ENCODE measurements at places on chromosomes 13 and 19.

DNA sequence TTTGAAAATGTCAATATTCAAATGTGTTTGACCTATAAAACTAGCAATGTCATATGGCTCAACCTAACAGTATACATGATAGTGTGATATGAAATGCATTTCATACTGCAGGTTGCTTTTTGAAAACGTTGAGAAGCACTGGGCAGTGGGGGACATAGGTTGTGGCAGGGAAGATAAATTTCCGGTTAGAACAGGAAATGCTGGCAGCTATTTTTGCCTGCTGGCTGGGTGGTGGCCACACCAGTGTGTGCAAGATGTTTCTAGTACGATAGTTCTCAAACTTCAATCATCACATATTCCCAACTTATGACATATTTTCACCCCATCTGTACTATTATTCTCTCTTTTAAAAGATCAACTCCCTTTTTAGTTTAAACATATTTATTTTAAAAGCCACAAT, 17.2 kb downstream of the FXYD5 start:
- DNase-seq = no peak

GRCh38 chr13:32629313-32629712, 43.1 kb downstream of the PDS5B start:
- no peak for DNase-seq

GRCh38 chr13:51839711-51840540, 5.1 kb downstream of the TMEM272 start:
- no peak for DNase-seq

DNA sequence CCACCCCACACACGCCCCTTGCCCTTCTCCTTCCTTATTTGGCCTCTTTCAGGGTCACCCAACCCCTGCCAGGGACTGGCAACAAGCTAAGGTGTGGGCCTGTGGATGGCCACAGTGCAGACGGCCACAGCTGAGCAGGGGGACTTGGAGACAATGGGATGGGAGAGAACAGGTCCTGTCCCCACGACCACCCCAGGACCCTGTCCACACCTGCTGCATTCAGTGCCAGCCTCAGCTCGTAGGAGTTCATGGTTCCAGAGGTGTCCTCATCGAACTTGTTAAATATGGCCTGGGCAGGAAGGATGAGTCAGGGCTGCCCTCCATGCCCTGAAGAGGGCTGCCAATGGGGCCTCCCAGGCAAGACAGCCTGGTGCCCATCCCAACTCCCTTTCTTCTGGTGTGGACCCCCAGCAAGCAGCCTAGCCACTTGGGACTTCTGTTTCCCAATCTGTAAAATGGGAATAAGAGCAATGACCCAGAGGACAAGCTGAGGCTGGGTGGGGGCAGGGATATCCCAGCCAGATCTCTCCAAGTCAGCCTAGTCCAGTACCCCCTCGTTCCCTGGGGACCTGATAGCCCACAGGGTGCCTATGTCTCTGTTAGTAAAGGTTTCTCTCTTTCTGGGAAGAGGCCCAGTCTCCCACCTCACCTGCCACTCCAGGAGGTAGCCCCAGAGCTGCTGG, 10.6 kb downstream of the CAPN12 start:
- DNase-seq = no peak

- no peak for DNase-seq
Measured at GRCh38 chr19:54551293-54551692, 22.3 kb upstream of the LILRA2 start.

DNA sequence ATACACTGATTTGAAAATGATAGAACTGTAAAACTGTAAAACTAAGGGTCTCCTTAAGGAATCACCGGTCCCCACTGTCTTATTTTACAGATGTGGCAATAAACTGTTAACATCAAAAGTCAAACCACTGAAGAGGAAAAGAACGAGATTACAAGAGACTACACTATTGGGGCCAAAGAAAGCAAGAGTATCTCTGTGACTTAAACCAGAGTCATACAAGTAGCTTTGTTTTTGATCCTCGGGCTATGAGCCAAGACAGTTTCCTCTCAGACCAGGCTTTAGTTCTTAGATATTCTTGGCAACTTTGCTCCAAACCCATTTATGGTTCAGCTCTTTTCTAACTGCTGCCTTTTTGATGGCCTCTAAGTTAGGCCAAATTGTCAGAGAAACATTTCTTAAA, 113.8 kb downstream of the TBC1D4 start:
- no peak for DNase-seq

GRCh38 chr13:24502533-24503378, 9.8 kb downstream of the PARP4 start:
- DNase-seq = no peak

DNA sequence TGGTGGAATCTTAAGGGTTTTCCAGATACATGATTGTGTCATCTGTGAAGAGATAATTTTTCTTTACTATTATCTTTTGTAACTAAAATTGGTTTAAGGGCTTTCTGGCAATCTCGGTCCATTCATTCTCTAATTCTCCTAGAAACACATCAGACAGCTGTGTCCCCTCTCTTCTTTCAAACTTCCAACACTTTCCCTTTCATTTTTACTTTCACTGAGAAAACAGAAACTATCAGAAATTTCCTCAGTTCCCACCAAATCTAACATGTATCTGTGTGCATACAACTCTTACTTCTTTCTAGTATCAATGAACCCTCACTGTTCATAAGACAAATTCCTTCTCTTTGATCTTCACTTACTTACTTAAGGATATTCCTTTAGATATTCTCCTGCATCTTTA, 40.2 kb downstream of the KCNRG start:
- no peak for DNase-seq

DNA sequence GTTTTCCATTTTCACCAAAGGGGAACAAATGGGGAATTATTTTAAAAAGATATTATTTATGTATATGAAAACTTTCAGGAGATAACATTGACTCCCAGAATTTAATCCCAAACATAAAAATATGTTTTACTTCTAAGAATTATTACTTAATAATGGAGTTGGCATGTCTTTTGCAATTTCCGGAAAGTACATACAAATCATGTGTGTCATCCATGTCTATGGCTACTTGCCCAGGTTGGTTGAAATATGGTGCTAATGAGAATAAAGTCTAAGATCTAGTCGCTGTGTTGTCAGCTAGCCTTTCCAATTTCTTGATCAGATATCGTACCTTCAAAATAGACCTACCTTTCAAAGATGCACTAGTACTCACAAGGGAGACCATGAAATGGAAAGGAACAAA, 1003.2 kb upstream of the PCDH20 start:
- no peak for DNase-seq

DNA sequence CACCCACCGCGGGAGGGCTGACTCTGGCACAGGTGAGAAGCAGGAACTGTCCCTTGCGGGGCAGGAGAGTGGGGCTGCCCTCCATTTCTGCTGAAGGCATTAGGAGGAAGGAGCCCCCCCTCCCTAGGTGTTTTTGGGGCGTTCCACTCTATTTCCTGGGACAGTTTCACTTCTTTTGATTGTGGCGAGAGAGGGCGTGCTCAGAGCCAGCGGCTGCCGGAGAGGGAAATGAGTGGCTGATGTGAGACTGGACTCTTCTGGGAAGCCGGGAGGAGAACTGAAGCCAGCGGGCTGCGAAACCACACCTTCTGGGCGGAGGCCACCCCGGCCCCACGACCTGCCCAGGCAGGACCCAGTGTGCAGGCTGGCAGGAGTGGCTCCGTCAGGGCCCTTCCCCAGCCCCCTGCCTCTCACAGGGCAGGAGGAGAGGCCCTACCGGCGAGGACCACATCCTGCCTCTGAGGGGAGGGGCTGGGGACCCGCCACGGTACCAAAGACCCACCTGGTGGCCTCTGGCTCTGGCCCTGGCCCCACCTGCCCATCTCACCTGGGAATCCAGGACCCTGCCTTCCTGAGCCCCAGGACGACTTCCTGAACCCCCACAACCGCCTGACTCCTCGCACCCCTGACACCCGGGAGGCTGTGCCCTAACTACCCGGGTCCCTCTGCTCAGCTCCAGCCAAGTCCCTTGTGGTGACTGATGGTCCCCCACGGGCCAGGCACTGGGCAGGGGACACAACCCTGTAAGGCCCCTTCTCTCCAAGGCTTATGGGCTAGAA, 25.9 kb downstream of the MPND start:
- peak; percentile 24 for DNase-seq

DNA sequence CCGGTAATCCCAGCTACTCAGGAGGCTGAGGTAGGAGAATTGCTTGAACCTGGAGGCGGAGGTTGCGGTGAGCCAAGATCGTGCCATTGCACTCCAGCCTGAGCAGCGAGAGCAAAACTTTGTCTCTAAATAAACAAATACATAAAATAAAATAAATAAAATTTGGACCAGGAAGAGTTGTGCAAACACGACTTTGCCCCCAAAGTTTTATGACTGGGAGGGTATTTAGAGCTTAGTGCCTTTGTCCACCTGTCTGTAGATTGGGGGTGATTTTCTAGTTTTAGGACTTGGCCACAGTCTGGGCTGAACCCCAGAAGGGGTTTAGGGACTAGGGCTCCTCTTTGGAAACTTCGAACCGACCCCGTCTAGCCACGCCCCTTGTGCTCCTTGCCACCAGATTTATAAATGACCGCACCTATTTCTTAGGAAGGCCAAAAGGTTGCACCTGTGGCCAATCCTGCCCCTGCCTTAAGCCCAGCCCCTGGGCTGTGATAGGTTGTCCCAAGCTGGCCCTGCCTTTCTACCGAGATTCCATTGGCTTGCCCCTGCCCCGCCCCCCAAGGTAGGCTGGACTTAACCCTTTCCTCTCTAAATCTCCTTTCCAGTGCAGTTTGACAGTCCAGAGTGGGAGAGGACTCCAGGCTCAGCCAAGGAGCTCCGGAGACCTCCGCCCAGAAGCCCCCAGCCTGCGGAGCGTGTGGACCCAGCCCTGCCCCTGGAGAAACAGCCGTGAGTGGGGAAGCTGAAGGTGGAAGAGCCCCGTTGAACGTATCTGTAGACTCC, 5.3 kb downstream of the SHD start:
- DNase-seq = no peak

DNA sequence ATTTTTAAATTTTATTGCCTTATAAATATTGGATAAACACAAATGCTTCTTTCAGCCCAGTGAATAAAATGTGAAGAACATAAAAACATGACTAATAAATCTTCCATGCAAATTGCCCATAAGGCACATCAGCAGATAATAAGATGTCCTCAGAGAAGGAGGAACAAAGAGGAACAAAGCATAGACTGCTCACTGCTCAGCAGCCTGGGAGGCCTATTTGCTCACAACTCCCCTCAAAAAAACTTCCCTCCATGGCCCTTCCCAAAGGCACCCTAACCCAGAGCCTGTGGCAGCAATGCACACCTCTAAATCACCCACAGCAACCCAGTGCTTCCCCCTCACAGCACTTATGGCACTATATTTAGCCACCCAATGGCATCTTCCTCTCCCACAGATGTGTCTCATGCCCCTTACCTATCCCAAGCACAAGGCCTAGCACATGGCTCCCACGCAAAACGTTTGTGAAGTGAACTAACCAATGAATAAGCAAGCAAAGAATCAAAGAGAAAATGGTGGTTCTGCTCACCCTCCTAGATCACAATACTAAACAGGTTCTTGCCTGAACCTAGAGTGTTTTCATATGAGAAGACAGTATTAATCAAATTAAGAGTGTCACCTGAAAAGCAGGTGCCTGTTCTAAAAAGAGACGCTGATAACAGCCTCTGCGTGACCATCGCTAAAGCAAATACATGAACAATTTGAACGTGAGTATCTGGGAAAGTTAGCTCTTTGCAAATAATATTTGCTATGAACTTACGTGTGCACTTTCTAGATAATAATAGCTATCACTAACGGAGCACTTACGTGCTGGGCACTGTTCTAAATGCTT, 96.9 kb downstream of the TBC1D4 start:
- peak; percentile 2 for DNase-seq
